ENCODE measurements at places on chromosomes 5 and 9. TPM values are rescaled to one million over a fixed set of nuclear protein-coding genes. Genes with fewer than 3 reads are reported as not detected.

GRCh38 chr9:37295796-37296195 lies 126.7 kb upstream of the GRHPR start:
- DNase-seq, result no peak

- DNase-seq, result no peak
Measured at GRCh38 chr9:136732444-136733178, 10.1 kb downstream of the LCN10 start.

DNA sequence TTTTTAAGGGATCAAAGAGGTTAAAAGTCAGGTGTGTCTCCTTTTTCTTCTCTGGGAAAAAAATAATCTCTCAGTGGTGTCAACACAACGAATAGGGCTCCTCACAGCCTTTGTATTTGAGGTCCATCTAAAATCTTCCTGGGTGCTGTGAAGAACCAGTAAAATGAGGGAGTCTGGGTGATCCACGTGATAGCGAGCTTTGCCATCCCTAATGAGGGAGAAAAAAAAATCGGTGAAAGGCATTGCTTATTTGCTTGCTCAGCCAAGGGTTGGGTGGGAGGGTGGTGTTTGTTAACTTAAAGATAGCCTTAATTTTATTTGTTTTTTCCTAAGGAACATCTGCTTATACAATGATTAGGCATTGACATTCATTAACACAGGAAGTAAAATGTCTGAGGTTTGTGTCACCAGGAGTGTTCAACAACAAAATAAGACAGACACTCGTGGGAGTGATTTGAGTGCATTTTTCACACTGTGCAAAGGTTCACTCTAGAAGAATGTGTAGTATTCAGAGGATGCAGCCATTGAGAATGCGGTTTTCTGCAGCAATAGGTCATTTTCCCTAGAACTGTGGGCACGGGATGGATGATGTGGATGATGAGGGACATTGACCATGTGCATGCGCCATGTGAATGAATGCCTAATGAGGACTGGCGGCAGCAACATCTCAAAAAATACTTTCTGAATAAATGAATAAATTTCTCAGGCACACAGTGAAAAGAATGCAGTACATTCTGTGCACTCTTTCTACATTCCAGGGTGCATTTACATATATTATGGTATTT lies 369.5 kb downstream of the NTRK2 start:
- no peak for DNase-seq

DNA sequence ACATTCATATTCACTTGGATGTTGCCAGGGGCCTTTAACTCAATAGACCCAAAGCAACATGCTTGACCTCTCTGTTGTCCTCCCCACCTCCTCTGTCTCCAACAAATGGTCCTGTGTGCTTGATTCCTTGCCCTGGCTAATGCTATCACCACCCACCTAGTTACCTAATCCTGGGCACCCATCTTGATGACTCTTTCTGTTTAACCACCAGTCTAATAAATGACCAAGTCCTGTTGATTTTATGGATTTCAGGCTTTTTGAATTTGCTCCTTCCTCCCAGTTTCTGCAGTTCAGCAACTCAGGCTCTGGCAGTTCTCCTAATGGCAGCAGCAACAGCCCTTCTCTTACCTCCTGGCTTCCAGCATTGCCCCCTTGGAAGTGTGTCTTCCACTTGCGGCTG lies 246.3 kb upstream of the KLF4 start:
- no peak for DNase-seq

GRCh38 chr9:110579862-110580219 lies 300 bp upstream of the SVEP1 start:
- DNase-seq, result peak; percentile 8

GRCh38 chr9:33012328-33013069 lies 11.1 kb upstream of the APTX start:
- DNase-seq, result no peak

DNA sequence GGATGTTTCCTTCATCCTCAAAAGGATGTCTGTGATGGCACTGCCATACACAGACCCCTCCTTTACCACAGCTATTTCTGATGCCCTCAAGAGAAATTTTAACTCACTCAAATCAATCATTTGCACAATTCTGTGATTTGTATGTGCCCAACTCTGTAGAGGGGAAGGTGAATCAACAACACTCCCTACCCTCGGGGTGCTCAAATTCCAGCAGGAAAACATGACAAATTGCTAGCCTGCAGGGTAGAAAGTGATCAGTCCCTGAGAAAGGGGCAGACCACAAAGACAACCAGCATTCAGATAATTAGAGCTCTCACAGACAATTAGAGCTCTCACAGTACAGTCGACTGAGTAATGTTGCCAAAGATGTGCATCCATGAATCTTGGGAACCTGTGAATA lies 45.3 kb upstream of the FOXE1 start:
- DNase-seq, result no peak

DNA sequence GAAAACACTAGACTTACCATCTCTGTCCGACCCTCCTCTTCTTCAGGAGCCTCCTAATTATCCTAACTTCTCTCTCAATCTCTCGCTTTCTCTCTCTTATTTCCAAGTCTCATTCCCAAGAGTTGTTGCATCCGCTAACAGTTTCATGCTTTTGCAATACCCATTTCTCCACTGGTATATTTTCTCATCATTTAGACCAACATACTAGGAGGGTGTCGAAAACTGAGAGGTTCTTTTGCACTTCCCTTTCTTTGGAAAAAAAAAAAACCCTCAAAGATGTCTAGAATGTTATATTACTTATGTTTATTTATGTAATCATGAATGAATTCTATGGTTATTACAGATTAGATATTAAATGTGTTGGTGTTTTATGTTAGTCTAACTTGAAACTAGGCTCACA lies 35.9 kb downstream of the SPZ1 start:
- DNase-seq, result no peak

- no peak for DNase-seq
Measured at GRCh38 chr9:96048956-96049831, 173.7 kb downstream of the ERCC6L2 start.

- no peak for DNase-seq
Measured at GRCh38 chr9:32072570-32072969, 311.9 kb upstream of the ACO1 start.

DNA sequence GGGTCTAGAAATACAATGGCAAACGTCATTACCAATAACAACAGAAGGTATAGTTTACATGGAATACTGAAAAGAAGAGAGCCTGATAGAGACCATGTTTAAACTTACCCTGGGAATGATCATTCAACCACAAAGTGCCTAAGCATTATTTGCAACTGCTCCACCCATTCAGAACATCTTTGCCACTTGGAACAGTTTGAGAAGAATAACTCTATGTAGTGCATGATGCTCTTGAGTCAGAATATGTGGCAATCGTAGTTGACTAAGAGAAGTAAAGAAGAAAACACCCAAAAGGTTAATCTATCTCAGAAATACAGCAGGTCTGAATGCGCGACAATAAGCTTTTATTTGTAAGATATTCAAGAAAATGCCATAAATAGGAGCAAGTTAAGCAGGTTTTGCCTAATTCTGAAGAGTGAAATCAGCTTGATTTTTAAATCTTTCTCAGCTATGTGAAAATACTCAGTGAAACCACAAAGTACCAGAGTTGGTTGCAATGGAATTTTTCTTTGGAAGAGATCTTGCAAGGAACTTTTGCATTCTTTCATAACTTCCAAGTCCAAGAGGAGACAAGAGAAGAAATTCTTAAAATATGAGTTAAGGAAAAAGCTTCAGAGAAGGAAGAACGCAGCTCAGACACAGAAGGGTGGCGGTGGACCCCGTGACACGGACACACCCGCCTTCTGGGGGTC lies 64.3 kb downstream of the HABP4 start:
- no peak for DNase-seq

DNA sequence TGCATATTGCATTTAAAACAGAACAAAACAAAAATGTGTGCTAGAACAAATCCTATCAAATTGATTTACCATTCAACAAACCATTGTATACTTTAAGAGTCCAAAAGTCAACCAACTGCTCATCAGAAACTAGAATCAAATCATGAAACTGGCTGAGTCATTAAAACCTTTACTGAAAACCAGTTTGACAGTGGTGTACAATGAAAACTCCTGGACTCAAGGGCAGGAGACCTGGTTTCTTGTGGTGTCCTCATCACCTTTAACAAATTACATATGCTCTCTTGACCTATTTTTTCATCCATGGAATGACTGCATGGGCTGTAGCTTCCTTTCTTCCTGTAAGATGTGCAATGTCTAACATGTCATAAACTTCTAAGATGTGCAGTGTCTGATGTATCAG lies 315.3 kb upstream of the SLC30A5 start:
- DNase-seq, result no peak

DNA sequence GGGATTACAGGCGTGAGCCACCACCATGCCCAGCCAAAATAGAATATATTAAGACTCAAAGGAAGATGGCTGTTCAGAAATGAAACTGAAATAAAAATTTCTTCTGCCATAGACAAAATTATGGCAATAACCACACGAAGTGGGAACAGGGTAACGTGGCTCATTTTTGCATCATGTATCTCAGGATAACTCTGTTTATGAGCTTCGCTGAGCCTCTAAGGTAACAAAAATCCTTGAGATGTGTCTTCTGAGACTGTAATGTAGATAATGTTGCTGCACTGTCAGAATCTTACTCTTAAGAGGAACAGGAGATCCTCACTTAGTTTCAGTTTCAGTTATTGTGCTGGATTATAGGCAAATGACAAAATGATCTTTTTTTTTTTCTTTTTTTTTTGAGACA lies 153.8 kb downstream of the GOLPH3 start:
- no peak for DNase-seq

GRCh38 chr9:132247942-132248341 lies 86.1 kb downstream of the NTNG2 start:
- no peak for DNase-seq

DNA sequence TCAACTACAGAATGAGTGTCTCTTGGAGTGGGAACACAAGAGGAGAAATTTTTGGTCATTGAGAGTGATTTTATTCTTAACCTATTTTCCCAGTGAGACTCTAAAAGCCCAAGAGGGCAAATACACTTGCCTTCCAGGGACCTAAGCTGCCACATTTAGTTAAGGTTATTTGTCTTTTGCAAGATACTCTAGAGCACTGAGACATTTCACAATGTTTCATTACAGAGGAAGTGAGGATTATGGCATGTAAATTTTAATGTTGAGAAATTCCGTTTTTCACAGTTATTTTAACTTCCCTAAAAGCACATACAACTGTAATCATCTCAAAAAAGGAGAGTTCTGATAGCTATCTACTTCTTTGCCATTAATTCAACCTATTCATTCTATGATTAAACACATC lies 38.7 kb upstream of the RAB3C start:
- no peak for DNase-seq

GRCh38 chr5:81883371-81883770 lies 88.5 kb upstream of the ATG10 start:
- no peak for DNase-seq

DNA sequence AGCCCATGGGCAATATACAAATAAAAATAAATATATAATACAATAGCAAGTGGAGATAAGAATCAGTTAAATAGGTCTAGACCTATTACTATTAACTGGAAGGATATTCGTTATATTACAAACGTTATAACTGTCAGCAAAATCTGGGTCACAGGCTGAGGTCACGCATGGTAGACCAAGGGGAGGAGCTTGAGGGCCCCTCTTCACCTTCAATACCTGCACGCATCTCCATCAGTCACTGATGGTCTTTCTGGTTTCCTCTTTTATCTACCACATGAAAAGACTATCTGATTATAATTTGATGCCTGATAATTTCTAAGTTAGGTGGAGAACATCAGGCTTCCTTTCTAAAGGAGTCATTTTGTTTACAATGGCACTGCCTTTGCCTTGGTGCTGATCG lies 43.2 kb downstream of the MAT2B start:
- DNase-seq, result no peak

DNA sequence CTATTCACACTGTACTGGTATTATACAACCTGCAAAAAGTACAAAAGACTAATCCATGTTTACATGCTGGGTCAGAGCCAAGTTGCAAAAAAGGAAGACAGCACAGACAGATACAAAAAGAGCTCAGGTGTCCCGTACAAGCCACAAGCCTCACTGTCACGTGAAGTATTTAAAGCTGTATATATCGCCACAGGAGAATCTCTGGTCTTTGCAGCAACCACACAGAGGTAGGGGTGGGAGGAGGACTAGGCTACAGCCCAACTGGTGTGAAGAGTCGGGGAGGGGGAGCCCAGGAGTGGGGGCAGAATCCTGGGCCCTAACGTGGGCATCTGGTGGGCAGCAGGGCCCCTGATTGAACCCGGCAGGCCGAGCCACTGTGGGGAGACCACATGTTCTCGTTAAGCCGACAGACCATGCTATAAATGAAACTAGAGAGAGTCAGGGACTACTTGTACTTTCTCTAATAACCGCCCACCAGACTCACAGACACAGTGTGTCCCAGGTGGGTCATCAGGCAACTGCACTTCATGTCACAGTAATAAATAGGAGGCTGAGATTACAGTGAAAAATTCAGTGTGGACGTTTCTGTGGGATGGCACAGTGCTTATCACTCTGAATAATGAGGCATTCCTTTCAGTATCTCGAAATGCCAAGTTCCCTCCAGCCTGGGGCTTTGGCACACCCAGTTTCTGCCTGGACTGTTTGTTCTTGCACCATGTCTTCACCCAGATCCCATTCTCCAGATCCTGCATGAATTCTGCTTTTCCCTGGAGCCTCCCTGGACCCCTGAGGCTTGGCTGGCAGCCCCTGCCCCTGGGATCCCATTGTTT lies 79.3 kb upstream of the SH3PXD2B start:
- DNase-seq, result no peak

- peak; percentile 14 for DNase-seq
Measured at GRCh38 chr9:68507130-68507805, 33.4 kb downstream of the TMEM252 start.

DNA sequence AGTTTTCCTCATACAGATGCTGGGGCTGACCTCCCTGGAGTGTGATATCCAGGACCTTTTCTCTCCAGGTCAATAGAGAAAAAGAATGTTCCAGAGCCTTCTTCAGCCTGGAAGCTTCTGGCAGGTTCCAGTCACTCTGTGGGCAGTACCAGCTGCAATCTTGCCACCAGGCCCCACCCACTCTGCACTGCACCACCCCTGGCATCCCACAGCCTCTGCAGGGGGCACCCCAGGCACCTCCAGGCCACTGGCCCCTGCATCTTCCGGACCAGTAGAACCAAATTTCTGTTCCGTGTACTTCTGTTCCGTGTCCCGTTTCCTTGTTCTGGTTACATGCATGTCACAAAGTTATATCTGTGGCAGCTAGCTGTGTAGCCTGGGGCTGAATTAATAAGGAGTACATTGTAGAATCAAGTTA lies 83.3 kb upstream of the ZBTB43 start:
- DNase-seq, result no peak

- no peak for DNase-seq
Measured at GRCh38 chr5:79562351-79563246, 48.7 kb upstream of the HOMER1 start.

PHF24 gene
- total RNA-seq, result not detected

CRAT gene
- 14.5 TPM for total RNA-seq

KCNMB1 gene
- total RNA-seq, result not detected

GLRX gene
- 27.0 TPM for total RNA-seq

TRAF1 gene
- total RNA-seq, result 0.21 TPM

UNC13B gene
- 7.4 TPM for total RNA-seq

IL33 gene
- not detected for total RNA-seq

ADAMTS16 gene
- 1.3 TPM for total RNA-seq

NTRK2 gene
- total RNA-seq, result 0.39 TPM

SLC6A18 gene
- total RNA-seq, result not detected

ATP6V0E1 gene
- 304 TPM for total RNA-seq

PDE6A gene
- total RNA-seq, result not detected

CARTPT gene
- not detected for total RNA-seq

EQTN gene
- not detected for total RNA-seq

HAPLN1 gene
- total RNA-seq, result 4.5 TPM

NUDT12 gene
- total RNA-seq, result 15.9 TPM

SFXN1 gene
- total RNA-seq, result 304 TPM

SLC34A1 gene
- not detected for total RNA-seq

SOX30 gene
- total RNA-seq, result not detected

ABL1 gene
- total RNA-seq, result 20.0 TPM
